ENCODE measurements at places on chromosomes 3 and 15. TPM values are rescaled to one million over a fixed set of nuclear protein-coding genes. Genes with fewer than 3 reads are reported as not detected.

DNA sequence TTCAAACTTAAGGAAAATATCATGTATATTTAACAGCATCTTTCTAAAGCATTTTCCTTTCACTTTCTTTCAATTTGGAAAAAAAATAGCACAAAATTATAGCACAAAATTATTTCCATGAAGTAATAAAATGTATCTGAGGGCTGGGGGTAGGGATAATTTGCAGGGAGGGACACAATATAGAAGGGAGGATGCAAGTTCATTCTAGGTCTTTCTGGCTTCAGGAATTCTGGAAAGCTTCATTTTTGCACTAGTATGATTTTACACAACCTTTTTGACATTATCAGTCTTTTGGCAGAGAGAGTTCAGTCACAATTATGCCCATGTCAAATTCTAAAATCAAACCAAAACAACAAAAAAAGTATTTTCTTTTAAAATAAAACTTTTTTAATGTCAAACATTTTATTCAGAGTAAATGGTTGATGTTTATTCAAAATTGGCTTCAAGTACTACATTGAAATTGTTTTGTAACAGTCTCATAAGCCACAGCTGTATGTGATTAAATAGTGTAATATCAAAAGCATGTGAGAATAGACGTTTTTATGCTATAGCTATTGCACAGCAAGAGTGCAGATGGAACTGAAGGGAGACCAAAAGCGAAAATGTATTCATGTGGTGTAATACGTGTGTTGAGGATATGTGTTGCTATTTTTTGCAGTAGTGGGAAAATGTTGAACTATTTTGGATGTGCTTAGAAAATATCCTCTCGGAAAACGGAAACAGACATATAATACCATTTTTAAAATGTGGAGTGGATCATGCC is 5.8 kb downstream of the RBMS3 start:
- H3K27me3 ChIP-seq, result no peaks in the 10 kb centered on the region
- no peaks in the 10 kb centered on the region for H3K36me3 ChIP-seq
- no peak overlapping the region for H3K27ac ChIP-seq
- no peak for DNase-seq

DNA sequence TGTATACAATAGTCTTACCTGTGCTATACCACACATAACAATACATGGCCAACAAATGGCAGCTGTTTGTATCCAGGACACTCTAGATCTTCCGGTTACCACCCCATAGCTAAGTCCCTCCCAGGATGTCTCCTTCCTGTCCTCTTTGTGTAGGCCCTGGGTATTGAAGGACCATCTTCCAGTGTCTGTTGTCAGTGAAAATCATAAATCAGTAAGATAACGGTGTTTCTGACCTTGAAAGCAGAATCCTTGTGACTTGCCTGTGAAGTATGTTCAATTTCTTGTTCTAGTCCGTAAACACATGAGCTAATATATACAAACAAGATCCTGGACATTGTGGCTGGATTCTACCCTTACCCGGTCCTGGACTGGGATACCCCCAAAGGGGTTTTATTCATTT is 462.8 kb downstream of the NTRK3 start:
- no peak overlapping the region for H3K27ac ChIP-seq
- no peak overlapping the region for H3K4me3 ChIP-seq
- H3K4me1 ChIP-seq, result no peaks in the 10 kb centered on the region
- no peaks in the 10 kb centered on the region for H3K27me3 ChIP-seq

- no peaks in the 10 kb centered on the region for H3K27me3 ChIP-seq
- H3K4me1 ChIP-seq, result no peaks in the 10 kb centered on the region
- no peak overlapping the region for H3K4me3 ChIP-seq
- no peak overlapping the region for H3K27ac ChIP-seq
Measured at GRCh38 chr15:61613138-61613537, 384.0 kb upstream of the RORA start.

GRCh38 chr3:134306320-134306719 is 55.7 kb upstream of the RYK start:
- peaks cover 71% of the 10 kb centered on the region for H3K27me3 ChIP-seq
- no peak overlapping the region for H3K4me3 ChIP-seq
- DNase-seq, result no peak
- H3K36me3 ChIP-seq, result no peaks in the 10 kb centered on the region
- H3K27ac ChIP-seq, result no peak overlapping the region

GRCh38 chr3:66386925-66387650 is 113.7 kb downstream of the LRIG1 start:
- H3K36me3 ChIP-seq, result peaks cover 80% of the 10 kb centered on the region
- no peak overlapping the region for H3K4me3 ChIP-seq
- H3K27ac ChIP-seq, result no peak overlapping the region
- H3K4me1 ChIP-seq, result peaks cover 7% of the 10 kb centered on the region

- H3K4me3 ChIP-seq, result no peak overlapping the region
- peak; percentile 51 for DNase-seq
- peaks cover 6% of the 10 kb centered on the region for H3K4me1 ChIP-seq
- H3K27me3 ChIP-seq, result peaks cover 77% of the 10 kb centered on the region
- H3K36me3 ChIP-seq, result peaks cover 8% of the 10 kb centered on the region
- H3K27ac ChIP-seq, result no peak overlapping the region
Measured at GRCh38 chr15:96334017-96334704, 3.7 kb downstream of the NR2F2 start.

GRCh38 chr3:188174317-188175044 is 20.5 kb downstream of the LPP start:
- no peak for DNase-seq
- no peak overlapping the region for H3K4me3 ChIP-seq
- H3K27ac ChIP-seq, result no peak overlapping the region
- peaks cover 40% of the 10 kb centered on the region for H3K36me3 ChIP-seq

- no peak overlapping the region for H3K27ac ChIP-seq
- peaks cover 6% of the 10 kb centered on the region for H3K36me3 ChIP-seq
- H3K4me1 ChIP-seq, result peaks cover 7% of the 10 kb centered on the region
- H3K27me3 ChIP-seq, result no peaks in the 10 kb centered on the region
Measured at GRCh38 chr3:33380653-33381052, 59.6 kb downstream of the UBP1 start.

DNA sequence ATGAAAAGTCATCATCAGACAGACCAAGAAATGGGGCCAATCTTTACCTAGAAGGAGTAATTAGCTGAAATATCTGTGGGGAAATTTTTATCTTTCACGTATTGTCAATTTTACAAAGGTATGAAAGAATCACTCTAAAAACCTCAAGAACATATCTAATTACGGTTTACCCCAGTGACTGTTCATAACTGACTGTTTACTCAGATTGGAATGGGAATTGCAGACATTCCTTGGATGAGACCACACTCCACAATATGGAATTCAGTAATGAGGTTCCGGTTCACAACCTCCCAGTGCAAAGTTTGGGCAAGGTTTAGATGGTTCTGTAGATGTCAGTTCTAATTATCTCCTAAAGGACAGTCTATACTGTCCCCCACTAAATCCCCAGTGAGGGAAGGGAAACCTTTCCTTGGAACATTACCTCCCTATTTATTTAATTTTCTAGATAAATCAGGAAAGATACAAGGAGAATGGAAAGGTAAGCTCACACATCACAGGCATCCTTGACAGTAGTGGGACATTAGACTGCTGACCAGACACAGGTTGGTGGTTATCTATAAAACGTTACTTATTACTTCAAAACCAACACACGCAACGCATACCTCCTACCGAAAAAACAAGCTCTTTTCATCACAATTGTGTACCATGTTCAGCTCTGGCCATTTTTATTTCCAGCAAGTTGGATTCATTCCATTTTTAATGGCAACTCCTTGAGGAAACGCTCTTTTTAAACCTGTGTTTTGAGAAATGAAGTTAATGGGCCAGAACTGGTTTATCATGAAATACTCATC is 129.9 kb downstream of the RORA start:
- peaks cover 19% of the 10 kb centered on the region for H3K27me3 ChIP-seq
- H3K36me3 ChIP-seq, result no peaks in the 10 kb centered on the region
- H3K4me1 ChIP-seq, result no peaks in the 10 kb centered on the region
- H3K4me3 ChIP-seq, result no peak overlapping the region
- no peak for DNase-seq
- no peak overlapping the region for H3K27ac ChIP-seq

DNA sequence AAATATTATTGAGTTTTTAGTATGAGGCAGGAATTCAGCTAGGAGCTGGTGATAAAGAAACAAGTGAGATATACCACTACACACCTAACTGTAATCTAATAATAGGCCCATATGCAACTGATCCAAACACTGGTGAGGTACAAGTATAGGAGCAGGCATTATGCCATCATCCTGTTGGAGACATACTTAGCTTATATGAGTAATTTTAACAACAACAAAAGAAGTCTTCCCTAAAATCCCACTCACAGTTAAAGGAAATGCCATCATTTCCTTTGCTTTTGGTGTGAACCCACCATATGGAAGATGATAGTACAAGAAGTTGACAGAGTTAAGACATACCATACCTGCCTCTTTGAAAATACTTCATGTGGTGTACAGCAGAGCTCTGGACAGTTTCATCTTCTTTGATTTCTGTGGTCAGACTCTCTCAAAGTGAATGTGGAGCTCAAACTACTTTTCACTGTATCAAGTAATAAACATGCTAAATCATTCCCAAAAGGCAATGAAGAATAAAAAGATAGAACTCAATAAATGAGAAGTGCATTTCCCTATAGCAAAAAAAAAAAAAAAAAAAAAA is 85.5 kb downstream of the CD200R1L start:
- no peak overlapping the region for H3K27ac ChIP-seq
- peaks cover 3% of the 10 kb centered on the region for H3K4me1 ChIP-seq
- no peaks in the 10 kb centered on the region for H3K36me3 ChIP-seq
- H3K4me3 ChIP-seq, result no peak overlapping the region

DNA sequence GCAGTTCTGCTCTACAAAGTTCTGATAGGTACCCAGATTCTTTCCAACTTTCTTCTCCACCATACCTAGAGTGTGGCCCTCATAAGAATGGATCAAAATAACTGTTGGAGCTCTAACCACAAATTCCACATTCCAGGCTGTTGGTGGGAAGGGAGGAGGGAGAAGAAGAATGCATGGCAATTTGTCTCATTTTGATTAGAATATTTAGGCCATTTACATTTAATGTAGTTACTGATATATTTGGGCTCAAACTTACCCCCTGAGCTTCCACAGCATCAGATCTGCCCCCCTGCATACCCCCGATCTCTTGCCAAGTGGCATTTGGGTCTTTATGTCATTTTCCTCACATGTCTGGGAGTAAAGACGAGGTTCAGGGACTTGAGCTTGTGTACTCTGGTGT is 7.7 kb downstream of the CHRNB4 start:
- no peak overlapping the region for H3K27ac ChIP-seq
- H3K36me3 ChIP-seq, result no peaks in the 10 kb centered on the region
- H3K4me1 ChIP-seq, result no peaks in the 10 kb centered on the region

- no peak for DNase-seq
- H3K4me3 ChIP-seq, result no peak overlapping the region
- H3K36me3 ChIP-seq, result no peaks in the 10 kb centered on the region
- no peaks in the 10 kb centered on the region for H3K27me3 ChIP-seq
- no peak overlapping the region for H3K27ac ChIP-seq
Measured at GRCh38 chr3:178870085-178870484, 201.5 kb downstream of the ZMAT3 start.

DNA sequence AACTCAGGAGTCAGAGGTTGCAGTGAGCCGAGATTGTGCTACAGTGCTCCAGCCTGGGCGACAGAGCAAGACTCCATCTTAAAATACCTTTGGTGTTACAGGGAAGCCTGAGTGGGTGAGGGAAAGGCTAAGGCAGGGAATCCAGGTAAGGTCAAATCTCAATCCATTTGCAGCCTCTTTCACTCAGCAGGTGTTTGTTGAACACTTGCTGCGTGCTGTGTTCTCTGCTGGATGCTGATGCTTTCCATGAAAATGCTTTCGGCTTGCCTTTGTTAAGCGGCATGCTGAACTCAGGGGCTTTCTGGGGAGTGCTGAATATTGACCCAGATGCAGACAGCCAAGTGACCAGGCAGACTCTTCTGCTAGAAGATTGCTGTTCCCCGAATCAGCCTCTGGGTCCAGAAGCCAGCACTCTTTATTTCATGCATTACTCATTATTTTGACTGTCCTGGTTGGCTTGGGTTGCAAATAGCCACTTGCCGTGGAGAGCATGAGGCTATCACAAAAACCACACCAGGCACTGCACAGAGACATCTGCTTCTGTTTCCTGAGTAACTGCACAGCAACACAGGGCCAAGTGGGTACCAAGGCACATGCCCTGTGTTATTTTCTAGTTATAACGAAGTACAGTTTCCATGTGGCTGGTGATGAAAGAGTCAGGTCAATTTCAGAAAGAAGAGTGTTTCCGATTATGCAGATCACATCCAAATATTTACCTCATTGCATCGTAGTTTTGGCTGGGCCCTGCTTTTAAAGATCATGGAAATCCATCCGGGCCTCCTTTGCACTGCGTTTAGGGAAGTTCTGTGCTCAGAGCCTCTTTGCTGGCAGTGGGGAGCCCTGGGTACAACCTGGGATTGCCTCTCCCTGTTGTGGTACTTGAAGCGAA is 88.6 kb downstream of the THSD4 start:
- no peak overlapping the region for H3K27ac ChIP-seq
- no peak overlapping the region for H3K4me3 ChIP-seq
- no peaks in the 10 kb centered on the region for H3K36me3 ChIP-seq
- no peak for DNase-seq

GRCh38 chr3:57557085-57557537 is 1.0 kb downstream of the PDE12 start:
- peak; percentile 83 for DNase-seq
- H3K27me3 ChIP-seq, result no peaks in the 10 kb centered on the region
- H3K36me3 ChIP-seq, result peaks cover 34% of the 10 kb centered on the region
- H3K27ac ChIP-seq, result peak overlapping the region; percentile 97

GRCh38 chr15:34616613-34617012 is 33.2 kb upstream of the GOLGA8B start:
- DNase-seq, result no peak
- peaks cover 60% of the 10 kb centered on the region for H3K27me3 ChIP-seq
- no peak overlapping the region for H3K27ac ChIP-seq
- no peaks in the 10 kb centered on the region for H3K36me3 ChIP-seq

DNA sequence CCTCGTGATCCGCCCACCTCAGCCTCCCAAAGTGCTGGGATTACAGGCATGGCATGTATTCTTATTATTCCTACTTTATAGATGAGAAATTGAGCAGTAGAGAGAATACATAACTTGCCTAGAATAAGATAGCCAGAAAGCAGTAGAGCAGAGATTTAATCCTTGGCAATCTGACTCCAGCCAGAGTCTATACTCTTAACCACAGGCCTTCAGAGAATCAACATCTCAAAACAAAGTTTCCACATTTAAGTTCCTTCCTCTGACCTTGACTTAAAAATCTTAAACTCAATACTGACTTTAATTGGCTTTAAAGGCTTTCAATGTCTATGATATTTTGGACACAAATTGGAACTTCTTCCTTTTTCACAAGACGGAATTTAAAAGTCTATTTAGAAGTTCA is 37.1 kb downstream of the ZNF106 start:
- peaks cover 20% of the 10 kb centered on the region for H3K36me3 ChIP-seq
- no peaks in the 10 kb centered on the region for H3K27me3 ChIP-seq
- DNase-seq, result no peak
- peaks cover 4% of the 10 kb centered on the region for H3K4me1 ChIP-seq

- H3K27me3 ChIP-seq, result no peaks in the 10 kb centered on the region
- H3K4me1 ChIP-seq, result no peaks in the 10 kb centered on the region
- H3K4me3 ChIP-seq, result no peak overlapping the region
- DNase-seq, result no peak
Measured at GRCh38 chr3:23900744-23901143, 16.0 kb downstream of the NKIRAS1 start.

Gene PTX3
- total RNA-seq, result not detected

Gene UBAP1L
- total RNA-seq, result 6.3 TPM

Gene PARP15
- 12.1 TPM for total RNA-seq

Gene HTR3E
- total RNA-seq, result not detected

Gene OIP5
- total RNA-seq, result 15.8 TPM

Gene CFAP100
- not detected for total RNA-seq

Gene RARRES1
- total RNA-seq, result not detected

Gene PAQR5
- total RNA-seq, result not detected

Gene ITGA11
- 2.1 TPM for total RNA-seq

Gene MRPS25
- total RNA-seq, result 114 TPM

Gene GNAT1
- total RNA-seq, result not detected

Gene GRIP2
- total RNA-seq, result not detected

Gene CPA3
- total RNA-seq, result not detected

Gene CIDEC
- not detected for total RNA-seq

Gene PYGO1
- not detected for total RNA-seq

Data from activated CD4-positive, alpha-beta T cell treated with anti-CD3 and anti-CD28 coated beads, Interleukin-2, amount 10 ng/mL, durations not matched to agents 24 days and 14 days (primary cell).